ENCODE measurements at places on chromosomes 16 and 17.

- DNase-seq, result no peak
Observed at GRCh38 chr16:55623640-55624039, 32.1 kb upstream of the SLC6A2 start.

- no peak for DNase-seq
Observed at GRCh38 chr16:31875112-31875803, 1.7 kb downstream of the ZNF267 start.

GRCh38 chr17:12180644-12181261, 160.1 kb downstream of the MAP2K4 start:
- DNase-seq, result no peak

- DNase-seq, result no peak
Observed at GRCh38 chr17:38660097-38661025, 14.4 kb downstream of the EPOP start.

- no peak for DNase-seq
Observed at GRCh38 chr17:13114601-13115031, 96.8 kb upstream of the ELAC2 start.

DNA sequence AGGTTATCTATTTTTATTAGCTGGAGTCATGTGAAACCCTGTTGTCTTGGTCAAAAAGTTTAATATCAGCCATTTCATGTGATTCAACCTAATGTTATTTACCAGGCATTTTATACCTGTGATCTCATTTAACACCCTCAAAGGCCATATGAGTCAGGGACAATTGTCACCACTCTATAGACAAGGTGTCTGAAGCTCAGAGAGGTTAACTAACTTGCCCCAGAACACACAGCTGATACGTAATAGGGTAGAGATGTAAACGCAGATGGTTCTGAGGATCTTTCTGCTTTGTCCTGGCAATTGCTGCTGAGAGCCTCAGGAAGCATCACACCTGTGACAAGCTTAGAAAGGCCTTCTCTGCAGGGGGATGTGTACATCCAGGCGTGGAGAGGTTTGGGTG, 4.9 kb downstream of the CD300A start:
- DNase-seq, result no peak

GRCh38 chr16:85027958-85028684, 526 bp downstream of the KIAA0513 start:
- no peak for DNase-seq

DNA sequence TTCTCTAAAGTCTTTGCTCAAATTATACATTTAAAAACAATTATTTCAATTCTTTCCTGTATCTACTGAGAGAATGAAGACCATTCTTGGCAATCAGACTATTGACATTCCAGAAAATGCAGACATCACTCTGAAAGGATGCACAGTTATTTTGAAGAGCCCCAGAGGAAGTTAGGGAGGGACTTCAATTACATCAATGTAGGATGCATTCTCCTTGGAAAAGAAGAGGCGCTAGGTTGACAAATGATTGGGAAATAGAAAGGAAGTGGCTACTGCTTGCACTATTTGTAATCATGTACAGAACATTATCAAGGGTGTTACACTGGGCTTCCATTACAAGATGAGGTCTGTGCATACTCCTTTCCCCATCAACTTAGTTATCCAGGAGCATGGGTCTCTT, 74.3 kb downstream of the SSH2 start:
- DNase-seq, result no peak

DNA sequence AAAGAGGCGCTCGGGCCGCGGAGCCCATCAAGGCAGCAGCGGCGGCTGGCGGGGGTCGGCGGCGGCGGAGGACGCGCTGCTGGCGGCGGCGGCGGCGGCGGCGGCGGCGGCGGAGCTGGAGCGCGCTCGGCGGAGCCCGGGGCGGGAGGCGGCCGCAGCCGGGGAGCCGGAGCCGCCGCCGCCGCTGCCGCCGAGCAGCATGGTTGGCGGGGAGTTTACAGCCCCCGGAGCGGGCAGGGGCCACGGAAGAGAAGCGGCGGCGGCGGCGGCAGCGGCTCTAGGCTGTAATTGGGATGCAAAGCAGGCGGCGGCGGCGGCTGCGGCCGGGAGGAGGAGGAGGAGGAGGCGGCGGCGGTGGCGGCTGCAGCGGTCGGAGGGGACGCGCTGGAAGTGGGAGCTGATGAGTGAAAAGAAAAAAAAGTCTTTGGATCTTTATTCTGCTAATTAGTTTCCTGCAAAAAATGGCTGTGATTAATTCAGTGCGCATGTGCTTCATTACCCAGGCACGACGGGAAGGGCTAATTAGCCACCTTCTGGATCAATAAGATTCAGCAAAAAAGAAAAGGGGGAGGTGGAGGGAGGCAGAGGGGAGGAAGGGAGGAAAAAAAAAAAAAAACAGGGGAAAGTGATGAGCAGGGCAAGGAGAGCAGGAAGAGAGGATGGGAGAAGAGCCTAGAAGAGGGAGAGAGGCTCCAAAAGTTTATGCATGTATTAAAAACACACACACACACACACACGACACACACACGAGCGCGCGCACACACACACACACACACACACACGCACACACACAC, 10.9 kb upstream of the ZFHX3 start:
- DNase-seq, result no peak

DNA sequence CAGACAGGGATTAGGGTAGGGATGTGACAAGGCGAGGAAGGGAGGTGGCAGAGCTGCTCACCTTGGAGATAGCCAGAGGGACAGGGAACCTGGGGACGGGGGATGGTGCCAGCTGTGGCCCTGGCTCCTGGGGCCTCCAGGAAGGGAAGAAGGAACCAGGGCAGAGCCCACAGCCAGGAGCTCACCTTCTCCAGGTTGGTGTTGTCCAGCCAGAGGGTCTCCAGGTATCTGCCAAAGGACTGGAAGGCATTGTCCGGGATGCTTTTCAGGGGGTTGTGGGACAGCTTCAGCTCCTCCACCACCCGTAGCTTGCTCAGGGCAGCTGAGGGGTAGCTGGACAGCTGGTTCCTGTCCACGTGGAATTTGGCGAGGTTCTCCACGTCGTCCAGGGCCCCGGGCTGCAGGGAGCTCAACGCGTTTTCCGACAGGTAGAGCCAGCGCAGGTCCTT, 801 bp downstream of the CHAD start:
- DNase-seq, result no peak

DNA sequence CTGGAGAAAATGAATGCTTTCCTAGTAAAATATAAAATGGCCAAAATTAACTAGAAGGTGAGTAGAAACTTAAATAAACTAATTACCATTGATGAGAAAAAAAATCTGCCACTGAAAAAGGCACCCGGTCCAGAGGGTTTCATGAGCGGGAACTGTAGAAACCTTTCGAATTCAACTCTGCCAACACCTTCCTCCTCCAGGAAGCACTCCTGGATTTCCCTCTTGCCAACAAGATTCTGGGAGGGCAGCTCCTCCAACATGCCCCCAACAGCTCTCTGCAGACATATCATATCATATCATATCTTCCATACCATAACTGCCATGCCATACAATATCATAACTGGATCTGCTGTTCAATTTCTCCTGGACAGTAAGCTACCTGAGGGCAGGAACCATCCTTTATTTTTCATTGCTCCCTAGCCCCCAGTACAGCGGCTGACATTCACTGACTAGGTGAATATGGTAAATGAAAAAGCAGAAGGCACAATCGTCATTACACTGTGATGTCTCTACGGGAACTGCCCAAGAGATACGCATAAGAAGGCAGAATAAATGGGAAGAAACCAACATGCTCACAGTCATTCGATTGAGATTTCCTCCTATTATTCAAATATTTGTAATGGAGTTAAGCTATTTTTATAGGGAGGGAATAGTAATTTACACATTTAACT, 9.2 kb downstream of the ARHGAP27 start:
- no peak for DNase-seq

DNA sequence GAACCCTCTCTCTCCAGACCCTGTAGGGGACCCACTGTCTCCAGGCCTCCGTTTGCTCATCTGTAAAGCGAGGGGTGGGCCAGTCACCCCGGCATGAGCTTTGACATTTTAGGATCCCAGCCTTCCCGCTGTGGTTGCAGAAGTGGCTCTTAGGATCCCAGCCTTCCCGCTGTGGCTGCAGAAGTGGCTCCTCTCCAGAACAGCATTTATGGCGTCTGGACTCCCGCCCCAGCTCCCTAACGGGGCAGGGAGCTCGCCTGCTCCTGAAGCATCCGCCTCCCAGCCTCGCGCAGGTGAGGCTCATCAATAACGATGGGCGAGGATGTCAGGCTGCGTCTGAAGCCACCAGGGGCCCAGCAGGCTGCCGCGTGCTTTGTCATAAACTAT, 222.3 kb upstream of the TNRC6C start:
- no peak for DNase-seq

DNA sequence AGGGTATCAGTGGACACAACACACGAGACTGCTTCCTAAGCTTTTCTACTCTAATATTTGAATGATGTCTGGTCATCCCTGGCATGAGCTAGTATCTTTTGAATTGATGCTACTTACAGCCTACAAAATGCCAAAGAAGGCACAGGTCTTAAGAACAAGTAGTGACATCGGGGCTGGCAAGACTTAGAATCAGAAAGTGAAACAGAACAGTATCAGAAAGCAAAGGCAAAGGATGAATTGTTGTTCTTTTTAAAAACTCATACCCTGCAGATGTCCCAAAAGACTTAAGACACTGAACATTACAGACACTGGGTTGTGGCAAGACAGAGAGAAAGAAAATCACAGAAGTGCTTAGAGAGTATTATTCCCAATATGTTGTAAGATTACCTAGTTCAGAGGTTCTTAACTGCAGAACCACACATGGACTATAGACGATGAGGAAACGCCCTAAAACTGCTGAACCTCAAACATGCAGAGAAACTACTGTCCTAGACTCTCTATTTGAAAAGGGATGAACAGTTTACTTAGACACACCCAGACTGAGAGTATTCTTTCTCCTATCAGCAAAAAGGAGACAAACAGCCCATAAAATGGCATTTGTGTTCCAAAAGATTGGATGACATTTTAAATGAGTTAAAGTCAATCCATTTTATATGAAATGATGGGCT, 12.5 kb downstream of the ZNF19 start:
- DNase-seq, result no peak

- DNase-seq, result no peak
Observed at GRCh38 chr16:4987580-4988374, 29.6 kb downstream of the SEC14L5 start.

GRCh38 chr16:30893417-30893743, 497 bp downstream of the BCL7C start:
- no peak for DNase-seq

- DNase-seq, result no peak
Observed at GRCh38 chr17:8674344-8675305, 44.1 kb upstream of the MYH10 start.

- DNase-seq, result no peak
Observed at GRCh38 chr16:75311383-75311938, 60.0 kb upstream of the BCAR1 start.

DNA sequence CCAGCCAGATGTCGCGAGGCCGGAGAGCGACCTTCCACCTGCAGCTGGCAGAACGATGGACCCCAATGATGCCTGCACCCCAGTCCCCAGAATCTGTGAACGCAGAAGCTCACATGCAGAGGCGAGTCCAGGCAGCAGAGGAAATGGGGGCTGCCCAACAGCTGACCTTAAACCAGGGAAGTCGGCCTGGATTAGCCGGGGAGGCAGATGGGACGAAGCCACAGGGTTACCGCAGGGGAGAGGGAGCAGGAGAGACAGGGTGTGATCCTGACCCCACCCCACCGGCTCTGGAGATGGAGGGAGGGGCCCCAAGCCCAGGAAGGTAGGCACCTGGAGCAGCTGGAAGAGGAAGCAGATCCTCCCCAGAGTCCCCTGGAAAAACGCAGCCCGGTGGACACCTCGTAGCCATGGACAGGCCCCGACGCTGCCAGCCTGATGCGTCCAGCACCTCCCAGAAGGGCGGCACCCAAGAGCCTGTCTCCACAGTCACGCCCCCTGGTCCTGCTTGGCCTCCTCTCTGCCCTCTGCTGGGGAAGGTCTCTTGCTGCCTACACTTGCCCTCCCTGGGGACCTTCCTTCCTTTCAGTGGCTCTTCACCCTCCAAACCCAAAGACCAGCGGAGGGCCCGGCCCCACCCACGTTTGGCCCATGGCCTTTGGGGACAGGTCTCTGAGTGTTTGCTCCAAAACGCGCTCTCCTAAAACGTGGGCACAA, 37.3 kb downstream of the PIEZO1 start:
- no peak for DNase-seq

- DNase-seq, result no peak
Observed at GRCh38 chr16:84689111-84689510, 10.7 kb upstream of the USP10 start.

GRCh38 chr17:61248399-61248798, 151.2 kb upstream of the TBX2 start:
- no peak for DNase-seq

GRCh38 chr17:37494401-37494831, 4.7 kb downstream of the DUSP14 start:
- no peak for DNase-seq

DNA sequence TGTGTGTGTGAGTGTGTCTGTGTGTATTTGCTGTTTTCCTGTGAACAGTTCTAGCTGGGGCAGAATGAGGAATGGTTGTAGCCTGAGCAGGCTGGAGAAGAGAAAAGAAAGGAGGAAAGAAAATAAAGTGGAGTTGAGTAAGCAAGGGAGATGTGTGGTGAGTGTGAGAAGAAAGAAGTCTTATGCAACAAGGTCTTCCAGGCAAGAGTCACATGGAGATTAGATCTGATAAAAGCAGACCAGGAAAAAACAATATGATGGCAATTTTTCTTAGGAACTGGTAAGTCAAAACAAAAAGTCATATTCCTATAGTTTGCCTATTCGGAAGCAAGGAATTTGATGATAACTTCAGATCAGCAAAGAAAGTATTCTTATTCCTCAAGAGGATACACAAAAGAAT, 125.0 kb downstream of the HS3ST3A1 start:
- DNase-seq, result no peak

GRCh38 chr16:53058882-53059281, 4.1 kb downstream of the CHD9 start:
- no peak for DNase-seq

DNA sequence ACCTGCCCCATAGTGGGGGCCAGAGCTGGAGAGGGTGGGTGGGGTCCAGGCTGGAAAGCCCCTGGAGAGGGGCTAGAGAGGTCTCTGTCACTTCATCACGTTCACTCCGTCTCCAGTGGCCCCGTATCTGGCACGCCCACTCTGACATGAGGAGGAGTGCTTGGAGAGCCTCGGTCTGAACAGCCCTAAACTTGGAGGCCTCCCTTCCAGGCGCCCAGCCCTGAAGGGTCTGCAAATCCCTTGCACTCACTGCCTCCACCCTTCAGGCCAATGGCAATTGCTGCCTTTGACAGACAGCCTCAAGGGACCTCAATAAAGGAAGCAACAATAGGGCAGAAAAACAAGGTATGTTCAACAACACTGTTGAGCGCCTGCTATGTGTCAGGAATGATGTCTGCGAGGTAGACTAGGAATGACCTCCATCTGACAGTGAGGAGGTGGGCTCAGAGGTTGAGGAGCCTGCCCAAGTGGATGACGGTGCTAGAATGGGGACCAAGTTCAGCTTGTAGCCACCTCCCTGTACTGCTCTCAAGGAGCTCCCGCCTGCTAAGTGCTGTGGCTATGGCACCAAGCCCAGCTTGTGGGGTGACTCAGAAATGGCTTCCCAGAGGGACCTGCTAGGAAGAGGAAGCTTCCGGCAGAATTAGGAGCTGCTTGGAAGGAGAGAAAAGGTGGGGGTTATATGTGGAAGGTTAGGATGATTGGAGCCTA, 2.9 kb upstream of the EPX start:
- DNase-seq, result no peak

GRCh38 chr17:37745801-37746426, 1.1 kb upstream of the HNF1B start:
- no peak for DNase-seq
